Astrocyte of the cerebellum (primary cell): ENCODE measurements at places on chromosomes 1 and 21.

GRCh38 chr1:27087371-27088220 is 67.3 kb downstream of the SLC9A1 start:
- no peak for DNase-seq

DNA sequence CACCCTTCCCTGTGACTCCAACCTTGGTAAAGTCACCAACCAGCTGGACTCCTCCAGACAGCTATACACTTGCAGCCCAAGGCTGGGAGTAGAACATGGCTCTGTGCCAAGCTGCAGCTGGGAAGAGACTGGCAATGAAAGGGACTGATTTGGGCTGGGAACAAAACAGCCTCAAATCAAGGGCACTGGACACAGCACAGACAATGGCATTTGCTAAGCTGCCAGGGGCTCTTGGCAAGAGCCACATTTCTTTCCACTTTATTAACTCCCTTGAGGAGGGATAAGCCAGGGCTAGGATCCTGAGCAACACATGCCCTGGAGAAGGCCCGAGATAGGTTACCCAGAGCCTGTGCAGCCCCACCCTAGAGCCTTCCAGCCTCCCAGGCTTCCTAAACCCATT is 12.0 kb downstream of the SYT11 start:
- DNase-seq: no peak

- DNase-seq: no peak
Observed at GRCh38 chr21:10641107-10641506, 119.7 kb downstream of the TPTE start.

DNA sequence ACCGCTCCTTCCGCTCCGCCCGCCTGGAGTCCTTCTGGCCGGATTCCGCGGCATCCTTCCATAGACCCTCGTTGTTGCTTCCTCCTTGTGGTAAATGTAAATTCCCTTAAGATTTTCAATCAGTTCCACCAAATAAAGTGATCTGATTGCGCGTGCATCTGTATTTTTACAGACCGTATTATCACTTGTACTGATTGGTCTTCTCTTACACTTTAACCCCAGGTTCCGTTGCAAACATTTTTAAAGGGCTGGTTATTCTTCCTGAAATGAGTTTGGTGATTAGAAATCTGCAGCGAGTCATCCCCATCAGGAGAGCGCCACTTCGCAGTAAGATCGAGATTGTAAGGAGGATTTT is 483 bp downstream of the YBEY start:
- peak; percentile 44 for DNase-seq

DNA sequence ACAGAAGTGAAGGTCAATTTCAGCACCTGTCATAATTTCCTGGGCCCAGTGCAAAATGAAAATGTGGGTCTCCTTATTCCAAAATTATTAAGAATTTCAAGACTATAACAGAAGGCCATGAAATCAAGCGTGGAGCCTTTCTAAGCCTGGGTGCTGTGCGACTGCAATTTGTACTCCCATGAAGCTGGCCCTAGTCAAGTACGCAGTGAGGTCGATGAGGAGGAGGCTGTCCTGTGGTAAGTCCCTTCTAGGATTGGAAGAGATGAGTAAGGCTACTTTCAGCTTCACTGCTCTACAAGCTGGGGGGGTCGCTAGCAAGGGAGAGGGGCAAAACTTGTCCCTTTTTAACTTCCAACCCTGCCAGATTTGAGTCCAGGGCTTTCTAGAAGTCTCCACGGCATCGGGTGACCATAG is 410 bp upstream of the NUDC start:
- no peak for DNase-seq

DNA sequence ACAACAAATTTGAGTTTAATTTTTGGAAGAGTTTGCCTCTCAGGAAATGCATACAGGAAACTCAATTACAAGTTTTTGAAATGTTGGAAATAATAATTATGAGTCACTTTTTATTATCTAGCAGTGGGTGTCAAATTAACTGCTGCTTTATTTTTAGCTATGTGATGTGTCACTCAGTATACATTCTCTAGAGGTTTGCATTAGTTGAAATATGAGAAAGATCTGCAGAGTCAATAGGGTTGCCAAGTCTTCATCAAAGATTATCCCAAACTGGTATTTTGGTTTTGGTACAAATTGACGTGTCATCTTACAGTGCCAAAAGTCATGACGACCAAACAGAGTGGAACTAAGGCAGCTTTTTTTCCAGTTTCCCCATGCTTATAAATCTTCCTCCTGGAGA is 54.3 kb upstream of the DIPK1A start:
- no peak for DNase-seq
